ENCODE measurements at places on chromosomes 6 and 20.
A peak's percentile ranks its signal among the peaks of the same experiment; 100 is the strongest.

DNA sequence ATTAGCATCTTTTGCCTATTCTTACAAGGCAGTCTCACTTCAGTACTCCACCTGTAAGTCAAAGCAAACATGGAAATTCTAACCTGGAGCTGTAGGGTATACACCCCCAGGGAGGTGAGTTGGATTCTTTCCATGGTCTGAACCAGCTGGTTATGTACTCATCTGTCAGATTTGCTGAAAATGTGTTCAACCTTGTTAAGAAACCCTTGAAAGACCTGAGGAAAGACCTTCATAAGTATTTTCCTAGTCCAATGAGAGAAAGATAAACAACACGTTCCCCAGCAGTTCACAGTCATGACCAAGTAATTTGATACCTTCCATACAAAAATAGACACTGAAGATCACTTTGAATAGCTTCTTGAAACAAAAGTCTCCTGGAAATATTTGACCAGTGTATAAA lies 42.5 kb downstream of the ID4 start:
- no peak for DNase-seq

DNA sequence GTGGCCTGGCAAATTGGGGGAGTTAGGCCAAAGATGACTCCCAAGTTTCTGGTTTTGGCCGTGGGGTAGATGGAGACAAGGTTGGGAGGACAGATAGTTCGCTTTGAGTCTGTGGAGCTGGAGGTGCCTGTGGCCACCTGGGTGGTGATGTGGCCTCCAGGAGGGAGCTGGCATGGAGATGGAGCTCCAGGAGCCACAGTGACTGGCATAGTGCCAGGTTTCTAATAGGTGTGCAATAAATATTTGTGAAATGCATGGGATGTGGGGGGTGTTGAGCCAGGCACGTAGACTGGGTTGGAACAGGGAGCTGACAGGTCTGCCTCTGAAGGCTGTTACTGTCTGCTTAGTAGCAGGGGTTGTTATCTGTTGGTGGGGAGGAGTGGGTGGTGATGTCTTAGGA lies 102.7 kb downstream of the PAX1 start:
- no peak for DNase-seq

- no peak for DNase-seq
Measured at GRCh38 chr20:56730996-56731395, 101.9 kb downstream of the TFAP2C start.

GRCh38 chr6:154438882-154439415 lies 71.5 kb downstream of the CNKSR3 start:
- no peak for DNase-seq

- DNase-seq: no peak
Measured at GRCh38 chr6:74161380-74161779, 465.4 kb downstream of the CD109 start.

- DNase-seq: no peak
Measured at GRCh38 chr6:121858310-121858709, 422.9 kb downstream of the GJA1 start.

DNA sequence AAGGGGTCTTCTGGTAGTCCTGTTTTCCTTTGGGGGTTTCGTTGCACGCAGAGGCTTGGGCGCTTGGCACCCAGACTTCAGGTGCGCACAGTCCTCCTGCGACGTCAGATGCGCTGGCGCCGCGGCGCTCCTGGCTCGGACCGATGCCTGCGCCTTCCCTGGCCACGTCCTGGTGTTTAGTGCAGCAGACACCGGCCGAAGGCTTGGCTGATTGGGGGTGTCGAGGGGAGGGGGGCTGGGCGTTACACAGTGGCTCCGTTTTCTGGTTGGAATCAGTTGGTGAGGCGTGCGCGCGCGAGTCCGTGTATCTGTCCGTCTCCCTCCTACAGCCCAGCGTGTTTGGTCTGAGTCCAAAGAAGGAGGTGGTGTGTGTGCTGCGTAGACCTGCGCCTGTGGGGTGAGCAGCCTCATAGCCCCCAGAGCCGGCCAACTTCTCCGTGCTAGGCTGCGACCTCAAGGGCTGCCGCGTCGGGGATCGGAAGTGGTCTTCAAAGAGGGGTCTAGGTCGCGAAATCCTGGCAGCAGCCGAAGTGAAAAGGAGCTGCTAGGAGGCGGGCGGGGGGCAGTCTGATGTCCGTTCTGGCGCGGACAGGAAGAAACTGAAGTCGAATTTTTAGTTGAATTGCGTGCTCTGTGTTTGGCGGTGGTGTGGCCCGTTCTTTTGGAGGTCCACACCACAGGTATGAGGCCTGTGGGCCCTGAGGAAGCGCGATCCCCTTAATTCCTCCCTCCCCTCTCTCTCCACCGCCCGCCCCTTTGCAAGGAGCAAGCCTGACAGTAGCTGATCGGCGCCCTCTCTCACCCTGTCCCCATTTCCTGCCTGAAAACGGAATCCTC lies 1.5 kb downstream of the SYNDIG1 start:
- no peak for DNase-seq

GRCh38 chr6:44715925-44716324 lies 328.4 kb downstream of the CDC5L start:
- no peak for DNase-seq

DNA sequence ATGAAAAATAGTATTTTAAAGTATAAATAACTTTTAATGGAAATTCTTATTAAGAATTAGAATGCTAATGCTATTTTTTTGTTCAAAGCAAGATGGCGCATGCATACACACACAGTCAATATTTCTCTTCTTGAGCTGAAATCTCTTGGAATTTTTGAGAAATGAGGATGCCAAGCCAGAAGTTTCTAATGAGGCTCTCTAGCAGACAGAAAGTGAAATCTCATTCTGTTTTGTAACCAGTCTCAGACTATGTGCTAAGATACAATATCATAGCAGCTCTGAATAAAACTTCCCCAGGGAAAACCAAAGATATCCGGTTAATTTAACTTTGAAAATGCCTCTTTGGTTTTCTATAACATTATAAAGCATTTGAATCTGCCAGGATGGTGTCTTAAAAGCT lies 97.2 kb upstream of the HDAC2 start:
- no peak for DNase-seq

DNA sequence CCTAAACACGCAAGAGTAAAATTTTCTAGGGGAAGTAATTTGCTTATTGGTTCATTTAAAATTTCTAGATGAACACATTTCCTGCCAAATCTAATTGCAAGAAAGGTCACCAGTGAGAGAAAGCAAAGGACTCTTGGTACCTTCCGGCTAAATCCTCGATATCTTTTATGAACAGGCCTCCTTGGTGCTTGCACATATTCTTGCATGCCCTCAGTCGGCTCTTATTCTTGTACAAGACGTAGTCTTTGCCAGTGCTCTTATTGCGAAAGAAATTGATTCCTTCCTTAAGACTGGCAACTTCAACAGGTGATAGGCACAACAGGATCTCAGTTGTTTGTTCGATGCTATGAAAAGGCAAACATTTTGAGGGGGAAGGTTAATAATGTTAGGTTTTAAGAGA lies 141.7 kb upstream of the CARMIL1 start:
- no peak for DNase-seq

DNA sequence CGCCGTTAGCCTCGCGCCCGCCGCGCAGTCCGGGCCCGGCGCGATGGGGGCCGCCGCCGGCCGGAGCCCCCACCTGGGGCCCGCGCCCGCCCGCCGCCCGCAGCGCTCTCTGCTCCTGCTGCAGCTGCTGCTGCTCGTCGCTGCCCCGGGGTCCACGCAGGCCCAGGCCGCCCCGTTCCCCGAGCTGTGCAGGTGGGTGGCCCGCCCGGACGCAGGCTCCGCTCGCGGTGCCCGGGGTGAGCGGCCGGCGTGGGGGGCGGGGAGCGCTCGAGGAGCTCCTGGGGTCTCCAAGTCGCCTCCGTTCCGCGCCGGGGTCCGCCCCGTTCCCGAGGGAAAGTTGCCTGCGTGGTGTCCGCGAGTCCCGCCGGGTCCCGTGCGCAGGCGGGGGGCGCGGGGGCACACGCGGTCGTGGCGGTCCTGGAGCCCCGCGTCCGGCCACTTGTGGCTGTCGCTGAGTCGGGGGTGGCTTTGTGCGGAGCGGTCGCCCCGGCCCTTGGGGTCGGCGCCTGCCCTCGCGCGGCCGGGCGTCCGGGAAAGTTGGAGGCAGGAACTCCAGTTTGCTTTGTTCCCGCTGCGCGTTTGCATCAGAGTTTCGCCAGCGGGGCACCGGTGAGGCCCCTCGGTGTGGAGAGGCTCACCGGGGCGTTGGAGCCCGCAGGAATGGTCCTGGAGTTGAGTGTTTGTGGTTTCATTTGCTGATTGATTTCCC lies 476 bp downstream of the IGF2R start:
- peak; percentile 64 for DNase-seq

DNA sequence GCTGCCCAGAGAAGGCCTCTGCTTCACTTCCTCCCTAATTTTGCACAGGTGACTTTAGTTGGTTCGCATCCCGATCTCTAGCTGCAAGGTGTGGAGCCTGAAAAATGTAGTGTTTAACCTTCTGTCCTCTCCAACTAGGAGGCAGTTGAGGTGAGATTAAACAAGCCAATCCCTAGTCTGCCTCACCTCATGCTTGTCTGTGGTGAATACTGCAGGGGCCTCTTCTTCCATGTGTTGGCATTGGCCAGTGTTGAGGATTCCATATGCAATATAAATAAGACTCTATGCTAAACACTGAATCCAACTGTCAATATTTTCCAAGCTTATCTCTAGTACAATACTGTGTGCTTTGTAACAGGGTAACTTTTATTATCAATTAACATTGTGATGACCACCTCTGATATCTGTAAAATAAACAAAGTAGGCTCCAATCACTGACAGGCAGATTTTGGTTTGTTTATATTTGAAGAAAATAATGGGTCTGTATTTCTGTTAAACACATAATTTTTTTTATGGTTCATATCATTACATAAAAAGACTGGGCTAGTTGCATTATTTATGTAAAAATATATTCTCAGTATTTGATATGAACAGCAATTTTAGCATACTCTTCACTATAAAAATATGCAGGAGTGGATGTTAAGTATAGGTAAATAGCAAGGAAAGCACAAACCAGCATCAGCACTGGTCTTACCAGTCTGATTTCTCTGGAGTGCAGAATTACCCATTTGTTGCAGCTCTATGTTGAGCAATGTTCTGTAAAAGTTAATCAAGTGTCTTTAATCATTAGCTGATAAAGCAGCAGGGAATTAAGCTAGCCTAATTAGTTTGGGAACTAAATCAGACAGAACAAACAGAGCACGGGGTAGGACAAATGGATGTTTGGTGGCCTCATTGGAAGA lies 74.0 kb downstream of the ANKRD6 start:
- no peak for DNase-seq

GRCh38 chr20:47019121-47019824 lies 124.6 kb downstream of the EYA2 start:
- DNase-seq: no peak

GRCh38 chr6:1995636-1996035 lies 249.8 kb downstream of the GMDS start:
- DNase-seq: no peak

- DNase-seq: no peak
Measured at GRCh38 chr20:62884556-62884955, 22.9 kb upstream of the TCFL5 start.

- no peak for DNase-seq
Measured at GRCh38 chr20:33000802-33001466, 3.3 kb downstream of the SUN5 start.

- no peak for DNase-seq
Measured at GRCh38 chr6:119739769-119740168, 390.2 kb upstream of the MAN1A1 start.

GRCh38 chr6:158290659-158291058 lies 21.6 kb upstream of the TULP4 start:
- no peak for DNase-seq

DNA sequence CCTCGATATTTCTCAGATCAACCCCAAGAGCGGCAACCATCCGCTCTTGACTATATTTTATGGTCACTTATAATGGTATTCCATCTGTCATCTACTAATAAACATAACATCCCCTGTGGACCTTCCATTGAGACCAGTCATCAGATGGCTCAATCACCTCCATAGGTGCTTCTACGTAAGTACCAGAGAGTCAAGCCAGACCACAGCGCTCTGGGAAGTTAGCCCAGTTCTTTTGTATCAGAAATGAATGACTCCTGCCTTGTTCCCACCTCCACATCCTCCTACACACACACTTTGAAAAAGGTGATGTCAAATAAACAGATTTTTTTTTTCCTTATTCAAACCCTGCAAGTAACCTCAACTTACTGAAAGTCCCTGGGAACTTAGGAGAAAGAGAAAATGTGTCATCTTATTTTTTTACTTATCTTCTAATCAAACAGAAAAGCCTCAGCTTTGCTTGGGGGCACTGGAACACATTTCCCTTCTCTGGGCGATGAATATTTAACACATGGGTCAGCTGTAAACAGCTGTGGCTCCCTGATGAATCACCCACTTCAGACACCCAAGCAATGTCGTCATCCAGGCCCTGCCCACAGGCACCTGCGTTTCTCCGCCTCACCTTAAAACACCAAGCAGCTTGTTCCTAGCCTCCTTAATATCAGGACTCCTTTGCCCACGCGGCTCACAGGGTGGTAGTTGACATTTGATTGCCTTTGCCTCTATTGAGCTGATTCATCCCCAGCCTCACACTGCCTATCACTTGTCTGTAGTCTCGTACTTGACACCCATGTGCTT lies 121.4 kb upstream of the LY86 start:
- DNase-seq: no peak
